Stimulated activated CD4-positive, alpha-beta T cell treated with anti-CD3 and anti-CD28 coated beads, TNF-alpha, amount 100 ng/mL, for 48 hours (primary cell): ENCODE measurements at places on chromosomes 16 and 17.

- DNase-seq = no peak
Measured at GRCh38 chr17:13025258-13025627, 7.4 kb upstream of the ELAC2 start.

- no peak for DNase-seq
Measured at GRCh38 chr16:57352636-57353047, 5.9 kb upstream of the CCL22 start.

- no peak for DNase-seq
Measured at GRCh38 chr17:32549559-32549958, 62.8 kb downstream of the CDK5R1 start.

GRCh38 chr17:50943575-50943933 is 77.4 kb upstream of the TOB1 start:
- DNase-seq = no peak

DNA sequence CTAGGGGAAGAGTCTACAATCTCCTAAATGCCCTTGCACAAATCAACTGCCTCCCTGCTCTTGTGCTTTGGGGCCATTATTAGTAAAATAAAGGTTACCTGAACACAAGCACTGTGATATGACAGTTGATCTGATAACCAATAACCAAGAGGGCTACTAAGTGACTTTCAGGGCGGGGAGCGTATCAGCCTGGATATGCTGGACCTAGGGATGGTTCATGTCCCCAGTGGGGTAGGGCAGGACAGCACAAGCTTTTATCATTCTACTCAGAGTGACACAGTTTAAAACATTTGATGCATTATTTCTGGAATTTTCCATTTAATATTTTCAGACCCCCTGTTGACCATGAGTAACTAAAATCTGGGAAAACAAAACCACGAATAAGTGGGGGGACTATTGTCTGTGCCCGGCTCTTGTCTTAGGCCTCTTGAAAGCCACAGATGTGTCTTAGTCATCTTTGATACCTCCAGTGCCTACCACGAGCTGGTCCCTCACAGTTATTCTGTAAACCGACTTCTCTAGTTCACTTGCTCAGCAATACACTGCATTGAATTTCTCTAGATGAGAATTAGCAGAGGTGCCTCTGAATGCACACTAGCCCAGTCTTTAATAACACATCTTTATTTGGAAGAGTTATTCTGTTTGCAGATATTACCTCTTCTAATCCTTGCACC is 94.6 kb upstream of the DHX40 start:
- no peak for DNase-seq

GRCh38 chr16:53131363-53132071 is 76.7 kb downstream of the CHD9 start:
- peak; percentile 43 for DNase-seq

DNA sequence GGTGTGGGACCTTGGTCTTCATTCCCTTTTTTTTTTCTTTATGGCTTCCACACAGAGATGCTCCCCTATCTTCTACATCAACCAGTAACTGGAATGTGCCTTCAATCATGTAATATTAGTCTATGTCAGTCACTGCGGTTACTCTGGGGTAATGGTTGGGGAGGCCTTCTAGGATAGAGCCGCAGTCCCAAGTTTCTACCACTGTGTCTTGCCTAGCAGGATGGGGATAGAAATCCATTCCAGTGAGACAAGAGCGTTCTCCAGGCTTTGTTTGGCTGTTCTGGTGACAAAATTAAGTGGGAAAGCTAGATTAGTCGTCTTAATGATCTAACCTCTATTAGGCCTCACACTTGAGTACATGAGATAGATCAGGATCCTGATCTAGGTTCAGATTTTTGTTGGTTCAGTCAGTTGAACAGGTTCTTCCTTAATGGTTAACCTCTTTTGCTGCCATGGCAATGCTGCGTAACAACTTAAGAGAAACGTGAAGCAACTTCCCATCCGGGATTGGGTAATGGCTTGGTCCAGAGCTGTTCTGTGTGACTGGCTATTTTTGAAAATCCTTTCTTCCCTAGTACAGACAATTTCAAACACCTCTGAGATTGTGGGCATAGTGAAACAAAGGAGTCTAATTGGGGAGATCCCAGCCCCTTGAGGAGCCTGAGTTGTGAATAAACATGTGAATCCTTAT is 8.7 kb downstream of the MSL1 start:
- DNase-seq = no peak

- DNase-seq = no peak
Measured at GRCh38 chr17:55495239-55495638, 16.0 kb downstream of the SMIM36 start.

DNA sequence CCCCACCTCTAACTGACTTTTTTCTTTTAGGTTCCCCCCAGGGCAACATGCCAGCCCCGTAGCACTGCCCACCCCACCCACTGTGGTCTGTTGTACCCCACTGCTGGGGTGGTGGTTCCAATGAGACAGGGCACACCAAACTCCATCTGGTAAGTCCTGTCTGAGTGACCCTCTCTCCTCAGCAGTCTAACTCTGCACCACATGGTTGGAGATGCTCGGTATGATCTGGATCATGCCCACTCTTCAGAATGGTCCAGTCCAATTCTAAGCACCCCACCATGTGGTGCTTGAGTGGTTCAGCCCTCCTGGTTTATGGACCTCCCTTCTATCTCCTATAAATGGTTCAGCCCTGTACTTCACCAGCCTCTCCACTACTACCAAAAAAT is 5.9 kb downstream of the KDM6B start:
- DNase-seq = no peak

- DNase-seq = no peak
Measured at GRCh38 chr17:16377941-16378341, 3.0 kb upstream of the UBB start.

- DNase-seq = no peak
Measured at GRCh38 chr17:64218066-64218465, 45.0 kb downstream of the TEX2 start.

- no peak for DNase-seq
Measured at GRCh38 chr17:36994438-36994837, 45.7 kb downstream of the AATF start.

DNA sequence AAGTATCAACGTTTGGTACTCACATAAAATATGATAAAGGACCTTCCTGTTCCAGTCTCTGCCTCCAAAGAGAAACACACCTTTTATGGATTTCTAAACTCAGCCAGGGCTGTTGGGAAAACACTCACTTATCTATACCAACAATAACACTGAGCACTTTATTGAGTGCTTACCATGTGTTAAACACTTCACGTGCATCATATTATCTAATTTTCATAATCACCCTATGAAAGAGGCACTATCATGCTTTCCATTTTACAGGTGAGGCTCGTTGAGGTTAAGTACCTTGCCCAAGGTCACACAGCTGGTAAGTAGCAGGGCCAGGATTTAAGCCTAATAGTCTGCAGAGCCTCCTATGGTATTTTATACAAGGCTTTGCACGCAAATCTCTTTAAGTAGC is 251.5 kb upstream of the SOX9 start:
- DNase-seq = no peak

DNA sequence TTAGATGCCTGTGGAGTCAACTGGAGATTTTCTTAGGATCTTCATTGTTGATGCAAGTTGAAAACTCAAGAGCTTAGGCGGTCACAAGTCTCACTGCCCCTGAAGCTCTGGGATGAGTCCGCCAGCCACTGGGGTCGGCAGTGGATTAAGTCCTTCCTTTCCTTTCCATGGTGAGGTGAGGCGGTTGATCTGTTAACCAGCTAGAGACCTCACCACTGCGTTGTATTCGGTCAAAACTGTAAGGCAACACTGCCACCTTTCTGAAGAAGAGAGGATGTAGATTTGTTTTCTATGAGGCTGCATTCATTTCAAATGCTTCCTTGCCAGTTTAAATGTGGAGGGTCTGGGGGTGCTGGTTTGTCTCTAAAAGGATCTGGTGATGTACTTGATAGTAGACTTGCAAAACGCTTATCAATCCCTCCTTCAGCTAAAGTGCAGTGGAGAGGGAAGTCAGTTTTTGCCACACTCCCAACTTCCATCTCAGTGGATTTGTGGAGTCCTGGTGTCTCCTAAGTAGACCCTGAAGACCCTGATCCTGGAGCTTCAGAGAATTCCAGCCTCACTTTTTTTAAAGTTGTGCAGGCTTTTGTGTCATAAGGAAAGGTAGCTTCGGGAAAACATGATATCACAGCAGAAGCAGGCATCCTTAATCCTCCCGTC is 1.7 kb downstream of the MYOCD start:
- DNase-seq = no peak

- no peak for DNase-seq
Measured at GRCh38 chr17:44558710-44559633, 1.7 kb downstream of the FZD2 start.

GRCh38 chr16:67039260-67040020 is 10.5 kb downstream of the CBFB start:
- DNase-seq = no peak

DNA sequence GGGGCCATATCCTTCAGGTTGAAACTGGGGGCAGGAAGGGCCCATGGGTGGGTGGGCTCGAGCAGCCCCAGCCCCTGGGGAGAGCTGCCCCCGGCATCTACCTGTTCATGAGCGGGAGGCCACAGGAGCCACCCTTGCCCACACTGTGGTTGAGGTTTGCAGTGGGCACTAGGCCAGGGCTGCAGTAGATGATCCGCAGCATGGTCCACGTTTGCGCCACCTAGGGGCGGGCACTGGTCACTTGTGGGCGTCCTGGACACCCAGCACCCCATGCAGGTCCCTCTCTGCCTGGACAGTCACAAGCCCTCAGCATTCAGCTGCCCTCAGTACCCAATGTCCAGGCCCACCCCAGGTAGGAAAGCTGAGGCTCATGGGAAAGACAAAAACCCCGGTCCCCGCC is 1.8 kb upstream of the JMJD8 start:
- no peak for DNase-seq
